AG09319 (cell line): ENCODE measurements at places on chromosomes 7 and 10.

DNA sequence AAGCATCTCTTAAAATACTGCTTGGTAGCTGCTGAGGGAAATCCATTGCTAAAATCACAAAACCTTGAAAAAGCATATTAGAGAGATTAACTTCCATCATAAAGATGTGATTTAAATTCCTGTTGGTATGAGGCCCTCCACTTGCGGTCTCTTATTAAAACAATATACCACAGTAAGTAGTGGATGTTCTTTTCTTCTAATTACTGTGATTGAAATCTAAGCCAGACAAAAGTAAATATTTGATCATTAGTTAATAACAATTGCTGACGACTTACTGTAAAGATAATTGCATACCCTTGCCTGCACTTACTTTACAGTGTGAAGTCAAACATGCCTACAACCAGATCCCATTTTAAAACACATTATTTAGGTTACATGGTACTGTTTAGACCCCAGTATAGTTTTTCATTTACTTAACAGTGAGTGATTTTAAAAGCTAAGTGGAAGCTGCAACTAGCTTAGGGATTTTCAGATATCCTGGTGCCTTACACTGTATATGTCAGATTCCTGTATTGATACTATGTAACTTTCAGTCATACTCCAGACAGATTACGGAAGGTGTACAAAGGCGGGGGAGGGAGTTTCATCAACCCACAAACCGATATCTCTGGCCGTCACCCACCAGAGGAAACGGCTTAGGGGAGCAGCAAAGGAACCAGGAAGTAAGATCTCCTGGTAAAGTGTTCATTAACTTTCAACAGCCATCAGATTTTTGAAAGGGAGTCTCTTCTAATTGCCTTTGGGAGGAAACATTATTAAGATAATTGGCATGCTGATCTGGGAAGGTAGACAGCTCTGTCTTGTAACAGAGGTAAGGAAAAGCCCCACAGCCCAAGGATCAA, 986 bp downstream of the NRP1 start:
- DNase-seq = no peak

- no peak for DNase-seq
Observed at GRCh38 chr10:121644501-121644900, 46.3 kb upstream of the FGFR2 start.

DNA sequence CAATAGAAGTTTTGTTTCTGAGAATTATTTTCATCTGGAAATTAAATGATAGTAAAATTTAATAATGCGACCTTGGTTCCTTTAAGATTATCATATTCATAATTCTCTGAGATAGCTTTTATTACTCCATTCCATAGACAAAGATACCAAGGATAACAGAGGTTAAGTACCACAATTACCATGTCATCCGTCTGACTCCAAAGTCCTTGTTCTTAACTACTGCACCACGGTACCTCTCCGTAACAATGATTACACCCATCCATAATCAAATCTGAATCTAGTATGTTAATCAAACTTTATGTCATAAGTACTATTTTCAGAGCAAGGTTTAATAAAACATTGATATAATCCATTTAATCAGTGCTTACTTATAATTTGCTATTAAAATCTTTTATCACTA, 8.4 kb downstream of the ZDHHC6 start:
- DNase-seq = no peak

- no peak for DNase-seq
Observed at GRCh38 chr7:100486111-100486636, 2.4 kb downstream of the NYAP1 start.

DNA sequence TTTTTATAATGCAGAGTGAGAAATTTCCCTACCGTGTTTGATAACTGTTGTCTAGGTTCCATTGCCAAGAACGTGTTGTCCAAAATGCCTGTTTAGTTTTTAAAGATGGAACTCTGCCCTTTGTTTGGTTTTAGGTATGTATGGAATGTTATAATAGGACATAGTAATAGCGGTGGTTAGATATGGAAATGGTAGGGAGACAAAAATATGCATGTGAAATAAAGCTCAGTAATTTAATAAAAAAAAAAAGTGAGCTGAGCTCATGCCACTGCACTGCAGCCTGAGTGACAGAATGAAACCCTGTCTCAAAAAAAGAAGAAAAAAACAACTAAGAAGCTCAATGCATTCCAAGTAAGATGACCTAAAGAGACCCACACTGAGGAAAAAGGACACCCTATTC, 72.9 kb downstream of the ZNF783 start:
- no peak for DNase-seq

DNA sequence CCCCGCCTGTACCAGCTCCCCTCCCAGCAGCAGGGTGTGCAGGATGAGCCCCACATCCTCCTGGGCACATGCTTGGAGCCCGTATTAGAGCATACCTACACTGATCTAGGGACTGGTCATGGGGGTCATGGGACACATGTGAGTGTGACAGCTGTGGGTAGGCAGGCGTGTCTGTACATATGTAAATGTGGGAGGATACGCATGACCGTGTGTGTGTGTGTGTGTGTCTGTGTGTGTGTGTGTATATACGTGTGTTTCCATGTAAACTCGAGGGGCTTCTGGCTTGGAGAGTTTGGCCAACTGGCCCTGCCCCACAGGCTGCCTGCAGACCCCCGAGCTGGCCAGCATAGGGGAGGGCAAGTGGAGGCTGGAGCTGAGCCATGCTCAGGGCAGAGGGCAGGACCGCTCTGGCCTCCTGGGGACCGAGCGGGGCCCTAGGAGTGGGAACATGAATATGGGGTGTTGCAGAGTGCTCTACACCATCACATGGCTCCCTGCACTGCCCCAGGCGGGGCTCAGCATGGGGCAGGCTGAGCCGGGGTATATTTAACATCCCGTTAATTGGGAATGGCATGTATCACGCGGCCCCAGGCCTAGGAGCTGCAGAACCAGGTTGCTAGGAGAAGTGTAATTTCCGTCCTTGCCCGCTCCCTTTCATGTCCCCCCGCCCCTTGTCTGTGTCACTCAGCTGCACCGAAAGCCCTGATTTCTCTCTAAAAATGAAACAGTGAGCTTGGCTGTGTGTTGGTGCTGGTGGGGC, 152.7 kb upstream of the PCBD1 start:
- DNase-seq = no peak

- no peak for DNase-seq
Observed at GRCh38 chr7:112122798-112123197, 83.4 kb downstream of the DOCK4 start.

DNA sequence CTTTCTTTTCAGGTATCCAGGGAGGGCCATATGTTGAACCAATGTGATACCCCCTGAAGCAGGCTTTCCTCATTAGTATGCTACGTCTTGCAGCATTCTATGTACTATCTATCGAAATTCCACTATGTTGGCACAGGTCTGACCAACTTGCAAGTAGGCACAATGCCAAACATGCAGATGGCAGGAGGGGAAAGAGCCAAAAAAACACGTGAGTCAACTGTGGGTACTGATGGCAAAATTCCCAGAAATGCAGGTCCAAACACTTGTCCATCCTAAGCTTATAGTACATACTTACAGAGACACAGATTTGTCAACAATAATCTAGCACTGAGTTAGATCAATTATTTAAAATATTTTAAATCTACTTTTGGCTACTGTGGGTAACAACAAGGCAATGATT, 394.9 kb downstream of the DGKB start:
- peak; percentile 4 for DNase-seq

GRCh38 chr10:70588255-70588654, 14.3 kb downstream of the PRF1 start:
- DNase-seq = no peak

DNA sequence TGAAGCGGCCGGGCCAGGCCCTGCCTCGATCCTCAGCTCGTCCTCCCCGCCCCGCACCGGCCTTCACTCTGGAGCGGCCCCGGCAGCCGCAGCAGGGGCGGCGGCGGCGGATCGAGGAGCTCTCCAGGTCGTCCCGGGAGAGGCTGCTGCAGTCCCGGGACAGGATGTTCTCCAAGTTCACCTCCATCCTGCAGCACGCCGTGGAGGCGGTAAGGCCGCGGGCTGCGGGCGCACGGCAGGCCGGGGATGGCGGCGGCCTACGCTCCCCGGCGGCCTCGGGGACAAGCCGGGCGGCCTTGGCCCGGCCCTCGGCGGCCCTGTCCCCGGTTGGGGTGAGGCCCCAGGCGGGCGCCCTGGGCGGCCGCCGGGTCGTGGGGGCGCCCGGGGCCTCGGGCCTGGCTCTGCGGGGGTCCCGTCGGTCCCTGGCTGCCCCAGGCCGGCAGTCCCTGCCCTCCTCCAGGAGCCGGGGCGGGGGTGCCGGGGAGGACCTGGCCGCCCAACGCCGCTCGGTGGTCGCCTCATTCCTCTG, 399 bp downstream of the FHIP2A start:
- no peak for DNase-seq

DNA sequence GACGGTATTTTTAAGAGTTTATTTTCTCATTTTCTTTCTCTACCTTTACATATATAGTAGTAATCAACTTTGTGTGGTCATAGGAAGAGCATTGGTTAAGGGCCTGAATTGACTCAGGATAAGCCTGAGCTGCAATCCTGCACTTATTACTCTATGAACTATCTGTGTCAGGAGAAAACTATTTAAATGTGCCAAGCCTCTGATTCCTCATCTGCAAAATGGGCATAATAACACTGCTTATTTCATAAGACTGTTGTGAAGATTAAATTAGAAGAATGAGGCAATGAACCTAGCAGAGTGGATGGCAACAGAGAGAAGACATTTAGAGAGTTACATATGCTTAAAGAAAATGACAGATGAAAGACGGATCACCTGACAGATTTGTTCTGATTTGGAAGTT, 175.5 kb downstream of the RELN start:
- DNase-seq = no peak

- DNase-seq = peak; percentile 7
Observed at GRCh38 chr7:79820387-79820786, 314.2 kb upstream of the GNAI1 start.

DNA sequence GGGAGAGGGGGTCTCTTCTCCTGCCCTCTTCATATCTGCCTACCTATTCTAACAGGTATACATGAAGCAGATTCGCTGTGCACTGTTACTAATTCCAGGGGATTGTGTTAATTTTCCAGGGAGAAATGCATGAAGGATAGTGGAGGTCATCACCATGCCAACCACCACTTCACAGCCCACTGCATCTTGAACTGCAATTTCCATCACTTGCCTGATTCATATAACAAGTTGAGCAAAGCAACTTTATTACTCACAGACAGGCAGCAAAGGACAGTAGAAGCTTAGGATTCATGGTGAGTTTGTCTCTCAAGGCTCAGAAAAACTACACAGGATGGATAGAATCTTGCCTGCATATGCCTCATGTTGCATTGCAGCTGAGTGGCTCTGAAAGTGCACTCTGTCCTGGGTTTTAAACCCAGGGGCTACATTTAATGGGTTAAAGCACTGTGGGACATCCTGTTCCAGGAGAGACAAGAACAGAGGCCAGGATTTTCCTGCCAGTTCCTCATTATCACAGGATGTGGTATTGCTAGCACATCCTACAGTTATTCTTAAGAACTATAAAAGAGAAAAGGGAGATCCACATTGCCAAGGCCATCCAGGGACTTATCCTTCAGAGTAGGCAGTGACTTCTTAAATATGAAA, 136.9 kb upstream of the PRSS1 start:
- DNase-seq = no peak

DNA sequence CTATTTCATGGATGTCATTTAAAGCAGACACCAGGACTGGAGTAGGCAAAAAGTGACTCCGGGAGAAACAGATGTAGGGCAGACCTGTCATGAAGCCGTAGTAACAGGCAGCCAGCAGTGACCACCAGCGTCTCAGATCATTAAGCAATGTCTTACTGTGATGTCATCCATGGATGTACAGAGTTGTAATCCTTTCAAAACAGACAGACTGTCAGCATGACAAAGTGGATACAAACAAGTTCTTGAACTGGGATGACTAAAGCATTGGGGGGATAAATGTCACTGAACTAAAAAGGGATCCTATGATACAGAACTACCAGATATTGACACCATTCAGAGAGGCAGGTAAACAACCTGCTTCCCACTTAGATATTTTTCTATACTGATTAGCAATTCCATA, 675.5 kb downstream of the PARD3 start:
- no peak for DNase-seq

GRCh38 chr10:32905466-32905865, 52.6 kb downstream of the ITGB1 start:
- DNase-seq = no peak

- DNase-seq = no peak
Observed at GRCh38 chr10:59373071-59373470, 10.7 kb upstream of the FAM13C start.

GRCh38 chr7:40966693-40967092, 736.2 kb downstream of the INHBA start:
- DNase-seq = no peak

- no peak for DNase-seq
Observed at GRCh38 chr10:110723224-110723891, 79.2 kb downstream of the RBM20 start.

DNA sequence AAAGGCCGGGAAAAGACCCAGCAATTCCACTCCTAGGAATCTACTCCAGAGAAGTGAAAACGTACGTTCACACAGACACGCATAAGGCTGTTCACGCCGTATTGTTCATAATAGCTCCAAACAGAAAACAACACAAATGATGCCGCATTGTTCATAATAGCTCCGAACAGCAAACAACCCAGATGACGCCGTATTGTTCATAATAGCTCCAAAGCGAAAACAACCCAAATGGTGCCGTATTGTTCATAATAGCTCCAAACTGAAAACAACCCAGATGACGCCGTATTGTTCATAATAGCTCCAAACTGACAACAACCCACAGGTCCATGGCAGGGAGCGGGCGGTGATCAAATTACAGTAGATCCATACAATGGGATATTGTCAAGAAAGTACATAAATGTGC, 85.2 kb upstream of the DNAAF5 start:
- no peak for DNase-seq

DNA sequence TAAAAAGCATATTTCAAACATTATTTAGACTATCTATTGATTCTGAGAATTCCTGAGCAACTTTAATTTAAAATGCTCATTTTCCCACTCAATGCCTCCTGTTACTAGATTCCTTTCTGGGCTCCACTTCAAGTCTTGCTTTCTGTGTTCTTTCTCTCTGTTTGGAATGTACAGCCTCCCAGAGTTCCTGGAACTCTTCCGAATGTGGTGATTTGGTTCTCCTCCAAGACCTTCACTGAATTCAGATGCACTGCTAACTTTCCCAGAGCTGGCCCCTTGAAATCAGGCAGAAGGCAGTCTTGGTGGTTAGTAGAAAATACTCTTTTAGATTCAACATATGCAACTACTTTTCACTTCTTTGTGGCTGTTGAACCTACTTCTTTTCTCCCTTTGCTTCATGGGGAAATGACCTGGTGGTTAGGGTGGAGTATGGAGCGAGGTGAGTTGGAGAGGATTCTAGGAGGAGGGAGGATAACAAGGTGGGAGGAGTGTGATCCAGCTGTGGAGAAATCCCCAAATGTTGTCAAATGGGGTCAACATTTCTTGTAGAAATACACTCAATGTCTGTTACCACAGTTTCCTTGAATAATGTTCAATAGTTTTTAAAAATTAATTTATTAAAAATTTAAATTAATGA, 27.9 kb upstream of the CCDC7 start:
- peak; percentile 64 for DNase-seq
